Activated T-cell treated with anti-CD3 and anti-CD28 coated beads, Interleukin-2, amount 50 U/mL, for 24 hours (primary cell): ENCODE measurements at places on chromosomes 1 and 21.
A peak's percentile ranks its signal among the peaks of the same experiment; 100 is the strongest.

DNA sequence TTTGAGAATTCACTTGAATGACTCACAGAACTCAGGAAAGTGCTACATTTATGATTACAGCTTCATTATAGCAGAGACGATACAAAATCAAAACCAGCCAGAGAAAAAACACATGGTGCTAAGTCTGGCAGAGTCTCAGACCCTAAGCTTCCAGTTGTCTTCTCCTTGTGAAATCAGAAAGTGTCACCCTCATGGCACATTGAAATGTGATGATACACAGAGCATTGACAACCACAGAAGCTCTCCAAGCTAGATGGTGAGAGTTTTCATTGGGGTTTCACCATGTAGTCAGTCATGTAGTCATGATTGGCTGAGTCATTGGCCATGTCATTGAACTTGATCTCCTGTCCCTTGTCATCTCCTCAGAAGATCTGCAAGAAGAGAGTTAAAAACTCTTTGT lies 526.6 kb downstream of the MRPL39 start:
- DNase-seq = no peak

DNA sequence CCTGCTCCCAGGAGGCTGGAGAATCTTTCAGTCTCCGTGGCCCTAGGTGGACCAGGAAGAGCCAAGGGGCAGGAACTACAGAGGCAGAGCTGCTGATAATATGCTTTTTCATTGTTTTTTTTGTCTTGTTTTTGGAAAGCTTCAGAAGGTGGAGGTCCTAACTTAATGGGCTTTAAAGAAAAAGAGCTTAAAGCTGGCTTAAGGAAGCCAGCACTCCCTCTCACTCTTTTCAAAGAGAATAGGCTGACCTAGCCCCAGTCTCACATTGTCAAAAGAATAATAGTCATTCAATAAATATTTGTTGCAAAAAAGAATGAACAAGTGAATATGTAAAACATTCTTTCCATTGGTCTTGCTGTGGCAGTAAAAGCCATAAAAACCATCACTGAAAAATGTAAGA lies 61.0 kb upstream of the RRP15 start:
- DNase-seq = no peak

- no peak for DNase-seq
These were observed 27.2 kb downstream of the ECE1 start for GRCh38 chr1:21263052-21263429.

- DNase-seq = peak; percentile 13
These were observed 13.0 kb upstream of the MMEL1 start for GRCh38 chr1:2645776-2646175.

- no peak for DNase-seq
These were observed 148.2 kb upstream of the KLHDC7A start for GRCh38 chr1:18332576-18332975.
